Skeletal muscle cell (primary cell): ENCODE measurements at places on chromosomes 3 and 15.

DNA sequence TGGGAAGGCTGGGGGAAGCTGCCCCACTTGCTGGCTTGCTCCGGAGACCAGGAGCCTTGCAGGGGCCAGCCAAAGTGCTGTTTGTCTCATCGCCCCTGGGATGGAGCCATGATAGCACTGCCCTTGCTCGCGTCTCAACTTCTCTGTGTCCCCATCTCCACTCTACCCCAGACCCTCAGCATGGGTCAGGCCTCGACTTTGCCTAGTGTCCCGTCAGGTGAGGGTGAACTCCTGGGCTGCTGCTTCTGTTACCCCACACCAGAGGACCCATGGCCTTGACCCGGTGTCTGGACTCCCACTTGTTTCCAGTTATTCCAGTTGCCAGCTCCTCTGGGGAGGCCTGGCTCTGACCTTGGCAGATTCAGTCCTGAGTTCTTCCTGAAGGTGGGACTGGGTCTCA lies 36.5 kb upstream of the DUSP7 start:
- no peak for DNase-seq

DNA sequence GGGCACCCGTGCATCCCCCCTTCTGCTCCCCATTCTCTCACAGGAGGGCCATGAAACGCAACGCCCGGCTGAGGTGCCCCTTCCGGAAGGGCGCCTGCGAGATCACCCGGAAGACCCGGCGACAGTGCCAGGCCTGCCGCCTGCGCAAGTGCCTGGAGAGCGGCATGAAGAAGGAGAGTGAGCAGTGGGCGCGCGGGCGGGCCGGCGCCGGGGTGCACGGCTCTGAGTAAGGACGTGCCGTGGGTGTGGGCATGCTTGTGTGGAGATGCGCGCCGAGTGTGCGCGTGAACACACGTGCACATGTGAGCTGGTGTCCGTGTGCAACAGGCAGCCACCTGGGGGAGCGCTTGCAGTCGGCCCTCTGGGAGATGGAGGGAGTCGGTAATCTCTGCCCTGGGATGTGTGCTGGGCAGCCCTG lies 28.1 kb downstream of the NR1I2 start:
- no peak for DNase-seq

- no peak for DNase-seq
These were observed 45.2 kb downstream of the CDAN1 start for GRCh38 chr15:42691770-42692169.

DNA sequence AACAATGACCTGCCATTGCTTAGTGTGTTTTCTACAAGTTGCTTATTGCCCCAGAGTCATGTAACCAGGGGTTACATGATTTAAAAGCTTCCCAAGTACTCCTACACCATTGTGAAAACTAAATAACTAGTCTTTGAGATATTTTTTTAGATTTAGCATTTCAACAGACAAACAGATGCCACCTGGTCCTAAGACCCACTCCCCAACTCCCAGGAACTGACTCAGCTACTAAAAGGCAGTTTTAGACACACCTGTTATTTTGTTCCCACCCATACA lies 28.1 kb upstream of the KBTBD12 start:
- DNase-seq, result no peak

DNA sequence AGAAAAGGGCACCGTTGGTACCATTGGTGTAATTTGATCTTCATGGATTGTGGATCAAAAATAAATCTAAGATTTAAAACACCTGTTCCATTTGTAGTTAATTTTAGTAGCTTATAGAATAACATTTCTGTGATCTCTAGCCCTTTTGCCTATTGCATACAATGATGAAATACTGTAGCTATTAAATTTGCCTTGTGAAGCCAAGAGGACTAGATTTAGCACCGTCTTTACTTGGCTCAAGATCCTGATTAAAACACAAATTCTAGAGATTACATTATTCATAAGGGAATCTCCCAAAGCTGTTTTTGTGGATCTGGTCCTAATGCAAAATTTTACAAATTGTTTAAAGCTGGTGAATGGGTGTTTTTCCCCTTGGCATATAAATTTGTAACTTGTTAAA lies 8.2 kb downstream of the TBC1D23 start:
- no peak for DNase-seq

DNA sequence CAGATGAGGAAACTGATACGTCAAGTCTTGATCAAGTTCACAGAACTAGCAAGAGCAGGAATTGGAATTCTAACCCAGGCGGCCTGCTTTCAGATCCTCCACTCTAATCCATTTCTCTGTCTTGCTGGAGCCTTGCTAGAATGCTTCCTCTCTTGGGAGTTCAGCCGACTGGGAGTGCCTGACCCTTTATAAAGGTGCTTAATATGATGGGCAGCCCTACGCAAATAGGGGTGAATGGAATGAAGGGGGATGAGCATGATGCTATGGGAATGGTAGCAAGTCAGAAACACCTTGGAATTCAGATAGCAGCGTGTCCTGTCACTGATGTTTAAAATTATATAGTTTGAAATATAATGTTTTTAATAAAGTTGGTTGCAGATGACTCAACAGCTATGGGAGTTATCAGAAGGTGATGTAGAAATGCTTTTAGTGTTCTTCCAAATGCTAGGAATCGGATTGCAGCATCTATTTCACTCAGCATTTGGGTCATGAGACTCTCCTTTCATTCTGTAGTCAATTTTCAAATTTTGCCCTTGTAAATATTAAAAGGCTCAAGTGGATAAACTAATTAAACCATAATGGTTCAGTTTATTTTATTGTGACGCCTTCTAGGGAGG lies 150.7 kb downstream of the FNDC3B start:
- no peak for DNase-seq

DNA sequence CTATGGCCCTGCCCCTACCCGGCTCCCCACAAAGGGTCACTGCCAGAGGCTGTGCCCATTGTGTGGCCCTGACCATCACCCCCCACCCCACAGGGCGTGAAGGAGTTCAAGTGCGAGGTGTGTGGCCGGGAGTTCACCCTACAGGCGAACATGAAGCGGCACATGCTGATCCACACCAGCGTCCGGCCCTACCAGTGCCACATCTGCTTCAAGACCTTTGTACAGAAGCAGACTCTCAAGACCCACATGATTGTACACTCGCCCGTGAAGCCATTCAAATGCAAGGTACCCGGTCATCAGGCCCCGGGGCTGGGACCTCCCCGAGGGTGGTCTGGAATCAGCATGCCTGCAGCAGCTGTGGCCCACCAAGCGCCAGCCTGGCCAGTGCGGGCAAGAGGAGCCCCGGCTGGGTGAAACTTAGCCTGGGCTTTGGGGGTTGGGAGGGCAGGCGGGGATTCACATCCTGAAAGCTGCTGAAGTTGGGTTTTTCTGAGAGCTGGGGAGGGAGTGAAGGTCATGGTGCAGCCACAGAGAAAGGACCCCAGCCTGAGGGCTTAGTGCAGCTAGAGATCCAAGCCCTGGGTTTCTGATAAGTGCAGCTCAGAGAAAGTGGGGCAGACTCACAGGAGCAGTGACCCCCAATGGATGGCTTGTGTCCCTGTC lies 29.2 kb downstream of the IDH2 start:
- no peak for DNase-seq

DNA sequence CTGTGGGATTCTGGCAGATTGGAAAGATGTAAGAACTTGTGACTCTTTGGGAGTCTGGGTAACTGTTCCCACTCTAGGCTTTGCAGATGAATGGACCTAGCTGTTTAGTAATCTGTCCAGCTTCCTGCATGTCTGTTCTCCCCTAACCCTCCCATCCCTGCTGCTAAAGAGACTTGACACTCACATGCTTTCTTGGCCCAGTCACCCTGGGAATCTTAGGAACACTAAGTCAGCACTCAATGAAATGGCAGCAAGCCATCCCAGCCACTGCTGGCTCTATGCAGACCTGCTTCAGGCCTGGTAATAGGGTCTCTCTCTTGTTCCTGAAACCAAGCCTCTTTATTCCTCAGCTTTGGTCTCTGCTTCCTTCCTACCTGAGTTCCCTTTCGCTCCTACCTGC lies 63.7 kb upstream of the THSD4 start:
- DNase-seq, result peak; percentile 73

GRCh38 chr3:83953417-83954089 lies 1005.2 kb upstream of the CADM2 start:
- DNase-seq, result peak; percentile 11

DNA sequence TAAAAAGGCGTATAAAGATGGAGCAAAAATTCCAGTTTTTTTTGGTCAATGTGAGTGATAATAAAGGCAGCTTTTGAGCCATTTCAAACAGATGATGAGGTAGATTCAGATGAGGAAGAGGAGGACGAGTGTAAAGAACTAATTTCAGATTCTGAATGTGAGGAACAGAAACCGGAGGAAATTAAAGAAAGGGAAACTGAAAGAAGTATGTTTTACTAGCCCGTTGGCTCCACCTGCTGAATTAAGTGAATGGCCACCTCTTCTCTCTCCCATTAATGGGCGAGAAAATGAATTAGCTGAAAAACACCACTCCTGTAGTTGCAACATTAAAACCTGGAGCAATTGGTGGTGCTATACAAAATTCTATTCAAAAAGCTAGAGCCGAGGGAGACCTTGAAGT lies 55.4 kb downstream of the CYP19A1 start:
- no peak for DNase-seq

DNA sequence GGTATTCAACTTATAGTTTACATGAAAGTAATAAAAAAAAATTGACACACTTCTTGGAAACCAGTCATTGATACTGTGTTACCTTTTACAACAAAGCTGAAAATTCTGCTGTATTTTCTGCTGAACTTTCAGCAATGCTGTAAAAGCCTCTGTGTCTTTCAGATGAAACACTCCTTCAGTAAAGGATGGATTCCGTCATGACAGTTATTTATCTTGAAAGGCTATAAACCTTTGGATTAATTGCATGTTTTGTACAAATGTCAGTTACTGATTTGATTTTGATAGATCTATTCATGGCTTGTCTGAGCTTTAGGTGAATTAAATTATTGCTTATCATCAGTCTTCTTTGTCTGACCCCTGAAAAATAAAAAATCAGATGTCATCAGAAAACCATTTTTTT lies 355.1 kb downstream of the NAALADL2 start:
- no peak for DNase-seq

GRCh38 chr3:160544844-160545503 lies 20.4 kb downstream of the KPNA4 start:
- no peak for DNase-seq

DNA sequence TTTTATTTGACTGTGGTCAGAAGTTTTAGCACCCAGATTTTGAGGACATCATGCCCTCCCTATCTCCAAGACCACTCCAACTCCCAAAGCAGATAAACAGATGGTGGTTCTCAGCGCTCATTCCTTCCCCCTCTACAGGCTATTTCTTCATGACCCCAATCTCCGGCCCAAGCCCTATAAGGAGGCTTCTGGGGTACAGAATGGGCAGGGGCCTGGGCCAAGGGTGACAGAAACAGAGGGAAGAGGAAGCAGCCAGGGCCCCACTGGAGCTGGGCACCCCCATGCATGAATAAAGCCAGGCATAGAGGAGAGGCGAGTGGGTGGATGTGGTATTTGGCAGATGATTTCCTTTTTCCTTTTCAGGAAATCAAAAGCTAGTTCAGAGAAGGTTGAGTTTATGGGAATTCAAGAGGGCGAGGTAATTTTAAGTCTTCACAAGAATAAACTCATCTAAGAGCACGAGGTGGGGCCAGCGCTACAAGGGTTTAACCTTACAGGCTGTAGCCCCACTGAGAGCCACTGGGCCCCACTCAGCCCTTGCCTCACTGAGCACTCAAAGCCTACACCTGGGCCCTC lies 104.8 kb upstream of the HERC1 start:
- no peak for DNase-seq

GRCh38 chr3:149967086-149967685 lies 3.5 kb downstream of the PFN2 start:
- DNase-seq, result no peak

GRCh38 chr3:7934362-7934761 lies 567.3 kb upstream of the LMCD1 start:
- no peak for DNase-seq

- DNase-seq, result peak; percentile 24
These were observed 41.4 kb downstream of the NFKBIZ start for GRCh38 chr3:101890716-101891115.

GRCh38 chr3:194043516-194043915 lies 92.4 kb upstream of the HES1 start:
- peak; percentile 61 for DNase-seq

DNA sequence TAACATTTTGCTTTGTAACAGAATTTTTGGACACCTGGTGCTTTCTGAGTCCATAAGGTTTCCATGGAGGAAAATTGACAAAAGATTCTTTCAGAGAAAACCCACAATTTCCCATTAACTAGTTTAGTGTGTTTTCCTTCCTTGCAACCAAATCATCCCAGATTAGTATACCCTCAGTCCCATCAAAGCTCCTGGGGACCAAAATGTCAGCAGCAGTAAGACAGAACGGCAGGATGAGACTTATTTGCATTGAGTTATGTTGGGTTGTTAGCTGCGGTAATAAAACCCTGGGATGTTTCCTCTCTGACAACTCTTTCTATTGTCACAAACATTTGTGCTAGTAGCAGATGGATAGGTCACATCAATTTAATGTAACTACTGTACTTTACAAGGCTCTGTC lies 32.4 kb upstream of the VPS33B start:
- DNase-seq, result no peak

DNA sequence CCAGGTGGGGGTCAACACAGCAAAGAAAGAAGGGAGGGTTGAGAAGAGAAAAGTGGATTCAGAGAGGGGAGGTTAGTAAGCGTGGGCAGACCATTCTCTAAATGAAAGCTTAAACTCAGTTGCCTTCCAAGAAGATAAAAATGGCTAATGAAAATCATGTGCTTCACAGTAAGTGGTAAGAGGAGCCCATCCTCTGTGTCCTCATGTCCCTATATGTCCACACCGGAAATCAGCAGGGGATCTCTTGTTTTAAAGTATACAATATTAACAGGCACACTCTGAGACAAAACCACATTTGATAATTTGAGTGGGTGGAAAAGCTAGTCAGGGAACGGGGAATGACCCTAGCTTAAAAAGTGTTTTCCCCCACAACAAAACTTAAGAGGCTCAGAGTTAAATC lies 4.4 kb upstream of the FOXP1 start:
- DNase-seq, result no peak

GRCh38 chr3:173009410-173009809 lies 131.6 kb downstream of the SPATA16 start:
- DNase-seq, result no peak

DNA sequence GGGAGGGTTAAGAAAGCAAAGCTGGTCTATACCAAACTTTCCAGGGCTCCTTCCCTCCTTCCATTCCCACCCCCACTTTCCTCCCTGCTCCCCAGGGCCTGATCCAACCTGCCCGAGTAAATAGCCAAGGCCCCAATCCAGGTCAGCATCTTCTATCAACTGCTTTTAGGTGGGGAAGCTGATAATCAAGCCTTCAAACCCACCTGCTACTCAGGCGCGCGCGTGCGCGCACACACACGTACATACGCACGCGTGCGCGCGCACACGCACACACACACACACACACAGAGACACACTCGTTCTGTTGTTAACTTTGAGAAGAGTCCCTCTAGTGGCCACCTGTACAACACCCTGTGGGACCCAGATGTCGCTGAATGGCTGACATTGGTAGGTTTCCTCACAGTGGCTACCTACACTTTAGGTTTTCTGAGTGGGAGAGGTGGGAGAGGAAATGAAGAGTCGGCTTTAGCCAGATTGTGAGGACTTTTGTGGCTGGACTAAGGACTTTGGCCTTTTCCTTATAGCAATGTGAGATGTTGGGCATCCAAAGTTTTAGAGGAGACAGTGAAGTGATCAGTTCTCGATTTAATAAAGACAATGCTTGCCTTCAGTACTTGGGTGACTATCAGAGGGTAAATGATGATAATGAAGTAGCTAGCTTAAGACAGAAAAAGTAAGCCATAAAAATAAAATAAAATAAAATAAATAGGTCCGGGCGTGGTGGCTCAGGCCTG lies 179.9 kb upstream of the C2CD4B start:
- DNase-seq, result peak; percentile 4

GRCh38 chr15:47570451-47570850 lies 146.9 kb upstream of the SEMA6D start:
- no peak for DNase-seq
